ENCODE measurements at places on chromosomes 6 and 20.

GRCh38 chr6:147311218-147311617 is 107.0 kb downstream of the STXBP5 start:
- no peak for DNase-seq

- no peak for DNase-seq
Observed at GRCh38 chr6:130432838-130433237, 67.0 kb downstream of the TMEM200A start.

DNA sequence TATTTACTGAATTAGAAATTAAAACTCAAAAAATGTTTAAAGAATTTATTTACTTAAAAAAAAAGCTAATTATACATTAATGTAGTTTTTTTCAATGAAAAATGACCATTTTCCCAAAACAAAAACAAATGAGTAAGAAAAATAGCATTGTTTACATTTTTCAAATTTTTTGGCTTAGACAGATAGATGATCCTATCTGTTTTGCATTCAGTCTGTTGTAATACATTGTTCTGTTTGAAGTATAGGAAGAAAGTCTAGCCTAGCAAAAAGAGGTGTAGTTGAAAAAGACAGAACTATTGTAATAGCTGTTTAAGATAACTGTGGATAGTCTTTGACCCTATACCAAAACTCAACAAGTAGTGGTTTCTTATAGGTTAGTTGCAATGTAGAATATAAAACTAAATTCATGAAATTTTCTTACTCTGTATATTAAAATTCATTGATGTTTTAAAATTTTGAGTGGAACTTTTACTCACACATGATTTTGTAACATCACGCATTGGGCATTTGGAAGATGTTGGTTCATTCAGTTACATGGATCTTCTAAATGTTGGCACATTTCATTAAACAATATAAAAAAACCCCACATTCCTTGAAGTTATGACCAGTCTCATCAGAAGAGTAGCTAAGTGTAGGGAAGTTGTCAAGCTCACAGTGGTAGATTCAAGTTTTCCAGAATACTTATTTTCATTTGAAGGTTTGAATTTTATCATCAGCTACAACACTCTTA is 62.0 kb downstream of the KCNS1 start:
- no peak for DNase-seq

DNA sequence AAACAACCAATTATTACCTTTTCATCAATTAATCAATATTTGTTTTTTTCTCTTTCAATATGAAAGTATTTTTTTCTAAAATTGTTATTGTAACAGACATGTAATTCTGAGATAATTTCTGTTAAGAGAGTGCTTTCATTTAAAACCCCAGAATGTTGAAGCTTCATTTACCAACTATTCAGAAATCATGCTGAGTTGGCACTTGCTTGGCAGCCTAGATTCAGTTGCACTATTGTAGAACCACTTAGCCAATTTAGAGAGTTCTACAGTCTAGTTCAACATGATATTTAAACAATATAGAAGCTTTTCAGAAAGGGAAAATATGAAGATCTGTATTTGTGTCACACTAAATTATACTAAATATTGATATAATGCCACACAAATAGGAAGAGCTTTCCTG is 56.1 kb upstream of the NKAIN2 start:
- DNase-seq = no peak

GRCh38 chr6:44257025-44257752 is at the start of gene SLC35B2:
Gene SLC35B2, minus strand, starts transcription at chr6:44257528. Its CDS starts 118 bp downstream, at chr6:44257410.
- no peak for DNase-seq
